ENCODE measurements at places on chromosomes 12 and 14.

- no peak for DNase-seq
These were observed 22.1 kb downstream of the MTHFD1 start for GRCh38 chr14:64410084-64410774.

- DNase-seq: no peak
These were observed 29.7 kb upstream of the IGF1 start for GRCh38 chr12:102510031-102510430.

DNA sequence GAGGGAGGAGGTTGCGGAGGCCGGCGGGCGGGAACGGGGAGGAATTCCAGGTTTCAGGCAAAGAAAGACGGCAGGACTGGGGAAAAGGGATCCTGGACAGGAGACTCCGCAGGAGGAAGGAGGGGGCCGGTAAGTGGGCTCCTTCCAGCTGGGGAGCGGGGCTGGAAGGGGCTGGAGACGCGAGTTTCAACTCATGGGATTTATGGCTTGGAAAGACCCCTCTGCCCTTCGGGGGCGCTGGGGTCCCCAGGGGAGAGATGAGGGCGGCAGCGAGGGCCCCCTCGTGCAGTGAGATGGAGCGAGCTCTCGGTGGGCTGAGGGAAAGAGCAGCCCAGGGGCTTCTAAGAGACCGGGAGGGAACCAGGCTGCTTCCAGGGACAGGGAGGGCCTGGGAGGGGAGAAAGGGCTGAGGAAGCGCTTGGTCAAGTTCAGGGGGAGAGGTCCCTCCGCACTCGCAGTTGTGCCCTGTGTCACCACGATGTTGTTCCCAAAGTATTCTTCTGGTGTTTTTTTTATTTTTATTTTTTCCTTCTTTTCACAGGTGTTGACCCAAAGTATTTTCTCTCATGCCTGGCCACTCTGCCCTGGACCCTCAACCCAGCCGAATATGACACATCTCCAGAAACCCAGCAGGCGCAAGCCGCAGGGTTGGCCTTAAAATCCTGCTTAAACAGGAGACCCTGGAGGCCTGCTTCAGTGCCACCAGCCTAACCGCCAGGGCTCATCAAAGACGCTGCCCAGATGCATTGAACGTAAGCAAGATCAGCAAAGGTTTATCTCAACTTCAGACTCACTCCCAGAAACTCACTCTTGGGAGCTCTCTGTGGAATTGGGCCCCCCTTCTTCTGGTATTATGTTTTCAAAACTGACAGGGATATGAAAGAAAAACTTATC, 16.1 kb downstream of the TNFAIP2 start:
- DNase-seq: no peak

GRCh38 chr12:57452937-57453509, 2.1 kb upstream of the INHBE start:
- DNase-seq: peak; percentile 63

- DNase-seq: peak; percentile 93
These were observed 7.3 kb downstream of the MSI1 start for GRCh38 chr12:120361506-120362208.

GRCh38 chr12:94260717-94261116, 112.3 kb downstream of the PLXNC1 start:
- no peak for DNase-seq

GRCh38 chr14:95173518-95173917, 16.2 kb upstream of the DICER1 start:
- no peak for DNase-seq

GRCh38 chr12:57241402-57242310, 9.3 kb downstream of the STAC3 start:
- peak; percentile 33 for DNase-seq

- peak; percentile 49 for DNase-seq
These were observed at the start of gene C1R for GRCh38 chr12:7092229-7092985. C1R (minus strand) TSS chr12:7092445; CDS start chr12:7092388, 57 bp downstream.

- no peak for DNase-seq
These were observed 136.3 kb upstream of the PRICKLE1 start for GRCh38 chr12:42725809-42726208.

DNA sequence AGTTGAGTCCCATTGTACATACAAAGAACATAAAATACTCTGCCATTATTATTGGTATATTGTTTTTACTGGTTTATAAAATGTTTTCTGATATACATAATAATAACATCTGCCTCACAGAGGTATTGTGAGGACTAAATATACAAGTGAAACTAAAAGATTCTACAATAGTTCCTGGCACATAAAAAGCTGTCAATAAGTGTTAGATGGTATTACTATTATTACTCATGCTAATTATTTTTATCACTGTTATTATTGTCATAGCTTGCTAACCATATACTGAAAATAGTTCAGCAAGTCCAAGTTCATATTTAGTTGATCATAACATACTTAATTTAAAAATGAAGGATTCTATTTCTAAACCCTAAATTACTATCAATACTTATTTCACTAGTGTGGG, 34.4 kb downstream of the BTG1 start:
- no peak for DNase-seq

GRCh38 chr12:132523576-132524331, 33.8 kb downstream of the FBRSL1 start:
- peak; percentile 28 for DNase-seq

DNA sequence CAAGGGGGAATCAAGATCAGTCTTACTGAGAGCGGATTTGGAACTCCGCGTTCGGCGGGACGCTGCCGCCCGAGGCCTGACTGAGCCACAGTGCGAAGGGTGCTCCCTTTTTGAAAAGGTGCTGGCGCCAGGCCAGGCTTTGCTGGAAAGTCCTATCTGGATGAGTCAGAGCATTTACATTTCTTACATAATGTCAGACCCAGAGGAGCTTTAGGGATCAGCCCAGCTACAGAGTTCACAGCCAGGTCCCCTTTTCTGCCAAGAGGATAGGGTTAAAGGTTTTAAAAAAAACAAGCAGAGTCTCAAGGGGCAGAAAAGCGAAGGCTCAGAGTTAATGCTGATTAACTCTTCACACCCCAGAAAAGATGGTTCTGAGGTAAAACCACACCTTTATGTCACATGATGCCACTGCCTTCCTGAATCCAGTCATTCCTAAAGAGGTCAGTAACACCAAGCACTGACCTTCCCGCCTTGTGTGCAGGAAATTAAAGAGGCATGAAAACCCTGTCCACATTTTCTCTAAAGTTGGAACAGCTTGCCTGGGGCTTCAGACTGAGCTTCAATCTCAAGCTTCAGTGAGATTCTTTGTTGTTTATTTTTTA, 11.7 kb upstream of the FBXL14 start:
- DNase-seq: peak; percentile 90

- no peak for DNase-seq
These were observed 2.0 kb downstream of the SOAT2 start for GRCh38 chr12:53105256-53105655.

- no peak for DNase-seq
These were observed 16.4 kb upstream of the CELA1 start for GRCh38 chr12:51362747-51363342.

GRCh38 chr14:102316338-102316742, 3.2 kb upstream of the ZNF839 start:
- peak; percentile 51 for DNase-seq

DNA sequence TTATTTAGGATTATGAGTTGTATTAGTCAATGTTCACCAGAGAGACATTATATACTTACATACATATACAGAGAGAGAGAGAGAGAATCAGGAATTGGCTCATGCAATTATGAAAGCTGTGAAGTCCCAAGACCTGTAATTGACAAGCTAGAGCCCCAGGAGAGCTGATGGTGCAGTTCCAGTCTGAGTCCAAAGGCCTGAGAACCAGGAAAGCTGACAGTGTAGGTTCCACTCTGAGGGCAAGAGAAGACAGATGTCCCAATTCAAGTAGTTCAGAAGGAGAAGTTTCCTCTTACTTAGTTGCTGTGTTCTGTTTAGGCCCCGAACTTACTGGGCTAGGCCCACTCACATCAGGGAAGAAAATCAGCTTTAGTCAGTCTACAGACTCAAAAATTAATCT, 76.4 kb upstream of the FICD start:
- DNase-seq: no peak

All from NCI-H345 (cell line).